ENCODE measurements at places on chromosomes 6 and 20.

GRCh38 chr6:98942263-98942803 is 5.4 kb downstream of the FBXL4 start:
- no peak for DNase-seq

DNA sequence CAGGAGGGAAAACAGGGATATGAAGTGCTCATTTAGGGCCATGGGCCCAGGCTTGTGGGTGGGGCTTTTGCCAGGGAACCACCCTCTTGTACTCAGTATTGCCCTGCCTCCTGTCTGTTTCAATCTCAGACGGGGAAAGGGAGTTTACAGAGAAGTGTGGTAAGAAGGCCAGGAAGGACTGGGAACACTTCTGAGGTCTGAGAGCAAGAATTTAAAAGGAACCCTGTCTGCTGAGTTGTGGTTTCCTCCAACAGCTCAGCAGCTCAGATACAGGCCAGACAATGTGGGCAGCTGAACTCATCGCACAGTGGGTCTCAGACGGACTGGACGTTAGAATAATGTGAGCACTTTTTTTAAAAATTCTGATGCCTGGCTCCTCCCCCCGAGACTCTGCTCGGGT is 354.1 kb upstream of the ARID1B start:
- no peak for DNase-seq

- no peak for DNase-seq
Measured at GRCh38 chr6:88871498-88871897, 91.9 kb downstream of the RNGTT start.

DNA sequence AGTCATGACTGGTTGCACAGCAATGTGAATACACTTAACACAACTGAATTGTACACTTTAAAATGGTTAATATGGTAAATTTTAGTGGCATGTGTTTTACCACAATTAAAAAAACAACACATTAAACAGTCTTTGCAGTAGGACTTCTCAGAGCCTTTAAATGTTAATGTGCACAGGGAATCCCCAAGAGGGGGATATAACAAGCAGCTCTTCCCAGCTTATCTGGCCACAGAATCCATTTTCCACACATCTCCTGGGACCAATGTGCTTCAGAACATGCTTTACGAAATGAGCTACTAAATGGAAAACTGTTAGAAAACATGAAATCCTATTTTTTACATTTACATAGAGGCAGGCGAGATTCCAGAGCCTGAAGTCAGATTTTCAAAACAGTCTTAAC is 44.4 kb downstream of the FYN start:
- DNase-seq, result no peak

GRCh38 chr6:135750081-135750480 is 101.4 kb upstream of the PDE7B start:
- no peak for DNase-seq

- DNase-seq, result no peak
Measured at GRCh38 chr6:25614052-25614451, 38.0 kb upstream of the SCGN start.

DNA sequence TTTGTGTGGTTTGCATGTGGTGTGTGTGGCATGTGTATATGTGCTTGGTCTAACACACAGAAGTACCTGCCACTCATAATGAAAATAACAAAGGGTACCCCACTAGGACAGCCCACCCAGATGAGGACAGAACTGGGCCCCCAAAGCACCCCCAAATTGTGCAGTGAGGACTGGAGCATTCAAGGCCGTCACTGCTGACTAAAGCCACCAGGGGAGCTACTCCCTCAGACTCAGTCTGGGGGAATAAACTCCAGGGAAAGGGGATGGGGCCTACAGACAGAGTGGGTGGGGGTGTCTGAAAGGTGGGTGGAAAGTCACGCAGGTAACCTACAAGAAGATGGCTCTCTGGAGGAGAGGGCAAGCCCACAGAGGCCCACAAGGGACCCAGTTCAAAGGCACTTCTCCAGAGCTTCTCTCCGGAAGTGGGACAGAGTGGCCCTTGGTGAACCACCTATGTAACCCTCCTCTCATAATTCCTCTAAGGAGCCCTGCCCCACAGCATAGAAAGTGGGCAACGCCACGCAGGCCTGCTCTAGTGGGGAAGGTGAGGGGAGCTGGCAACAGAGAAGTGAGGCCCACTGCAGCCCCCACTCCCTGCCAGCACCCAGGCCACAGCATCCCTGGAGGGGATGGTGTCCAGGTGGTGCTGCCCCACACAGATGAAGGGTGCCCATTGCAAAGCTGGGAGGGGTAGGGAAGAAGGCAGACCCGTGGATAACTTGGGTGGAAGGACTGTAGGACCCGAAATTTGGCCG is 122.8 kb upstream of the MAFB start:
- DNase-seq, result no peak

DNA sequence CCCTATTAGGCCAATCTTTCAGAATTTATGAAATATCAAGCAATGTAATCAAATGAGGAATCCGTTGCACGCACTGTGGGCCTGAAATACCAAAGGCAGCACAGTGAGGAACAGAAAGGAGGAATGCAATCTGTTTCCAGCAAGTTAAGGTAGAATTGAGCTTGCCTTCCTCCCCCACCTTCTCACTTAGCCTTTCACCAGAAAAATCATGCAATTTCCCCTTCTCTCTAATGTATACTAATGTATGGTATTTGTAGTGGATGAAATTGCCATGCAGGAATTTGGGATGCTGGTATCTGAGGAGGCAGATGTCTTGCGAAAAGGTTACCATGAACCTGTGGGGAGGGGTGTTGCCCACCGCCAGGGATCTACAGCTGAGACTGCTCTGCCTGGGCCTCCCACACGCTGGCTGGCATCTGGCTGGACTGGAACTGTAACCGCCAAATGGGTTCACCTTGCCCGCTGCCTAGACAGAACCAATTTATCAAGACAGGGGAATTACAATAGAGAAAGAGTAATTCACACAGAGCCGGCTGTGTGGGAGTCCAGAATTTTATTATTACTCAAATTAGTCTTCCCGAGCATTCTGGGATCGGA is 222.4 kb upstream of the MYLIP start:
- no peak for DNase-seq

- DNase-seq, result no peak
Measured at GRCh38 chr6:38248500-38249234, 391.1 kb downstream of the BTBD9 start.

Measured in DMS79 treated with DMSO at 0.1 percent for 48 hours (cell line).